ENCODE measurements at places on chromosomes 11 and 22. TPM values are rescaled to one million over a fixed set of nuclear protein-coding genes. Genes with fewer than 3 reads are reported as not detected.

DNA sequence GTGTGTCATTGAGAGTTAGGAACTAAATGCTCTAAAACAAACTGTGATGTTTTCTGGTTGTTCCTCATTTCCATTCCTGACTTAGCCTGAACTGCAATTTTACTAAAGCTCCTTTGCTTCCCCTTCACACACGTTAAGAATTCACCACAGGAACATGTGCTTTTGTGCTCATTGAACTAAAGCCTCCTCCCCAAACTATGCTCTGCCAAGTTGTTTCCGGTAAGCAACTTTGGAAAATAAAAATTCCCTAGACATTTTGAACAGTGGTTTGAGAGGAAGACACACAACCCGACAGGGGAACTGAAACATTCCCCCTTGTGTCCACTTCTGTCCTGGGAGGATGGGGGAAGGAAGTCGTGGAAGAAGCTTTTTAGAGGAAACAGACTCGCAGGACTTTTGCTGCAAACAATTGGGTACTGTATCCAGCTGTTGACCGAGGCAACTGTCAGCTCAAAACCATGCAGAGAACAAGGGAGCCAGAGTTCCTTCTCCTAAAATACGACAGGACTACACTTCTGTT, 66.9 kb downstream of the GAB2 start:
- DNase-seq = peak; percentile 73

- DNase-seq = no peak
Measured at GRCh38 chr11:114070464-114071139, 11.1 kb downstream of the ZBTB16 start.

GRCh38 chr11:12503039-12503484, 125.7 kb downstream of the PARVA start:
- DNase-seq = no peak

DNA sequence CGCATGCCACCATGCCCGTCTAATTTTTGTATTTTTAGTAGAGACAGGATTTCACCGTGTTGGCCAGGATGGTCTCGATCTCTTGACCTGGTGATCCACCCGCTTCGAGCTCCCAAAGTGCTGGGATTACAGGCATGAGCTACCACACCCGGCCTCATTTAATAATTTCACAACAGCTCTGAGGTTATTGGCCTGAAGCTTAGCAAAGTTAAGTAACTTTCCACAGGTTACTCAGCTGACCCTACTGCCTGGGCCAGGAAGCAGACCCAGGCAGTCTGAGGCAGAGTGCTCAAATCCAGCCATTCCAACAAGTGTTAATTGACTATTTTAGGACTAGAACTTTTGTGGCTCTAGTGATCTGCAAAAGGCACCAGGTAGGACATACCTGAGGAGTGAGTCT, 52.2 kb upstream of the L3MBTL2 start:
- DNase-seq = no peak

DNA sequence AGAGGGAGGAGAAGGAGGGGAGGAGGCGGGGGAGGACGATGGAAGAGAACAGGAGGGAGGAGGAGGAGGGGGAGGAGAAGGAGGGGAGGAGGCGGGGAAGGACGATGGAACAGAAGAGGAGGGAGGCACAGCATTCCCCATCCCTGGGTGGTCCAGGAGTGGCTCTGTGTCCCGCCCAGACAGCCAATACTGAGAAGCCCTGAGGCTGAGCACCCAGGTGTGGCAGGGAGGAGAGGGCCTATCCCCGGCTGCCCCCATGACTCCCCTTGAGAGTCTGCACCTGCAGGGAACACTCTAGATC, 717 bp downstream of the MRGPRE start:
- no peak for DNase-seq

- DNase-seq = no peak
Measured at GRCh38 chr22:23884140-23884539, 10.0 kb upstream of the MIF start.

- no peak for DNase-seq
Measured at GRCh38 chr11:34929794-34930763, 13.7 kb downstream of the PDHX start.

DNA sequence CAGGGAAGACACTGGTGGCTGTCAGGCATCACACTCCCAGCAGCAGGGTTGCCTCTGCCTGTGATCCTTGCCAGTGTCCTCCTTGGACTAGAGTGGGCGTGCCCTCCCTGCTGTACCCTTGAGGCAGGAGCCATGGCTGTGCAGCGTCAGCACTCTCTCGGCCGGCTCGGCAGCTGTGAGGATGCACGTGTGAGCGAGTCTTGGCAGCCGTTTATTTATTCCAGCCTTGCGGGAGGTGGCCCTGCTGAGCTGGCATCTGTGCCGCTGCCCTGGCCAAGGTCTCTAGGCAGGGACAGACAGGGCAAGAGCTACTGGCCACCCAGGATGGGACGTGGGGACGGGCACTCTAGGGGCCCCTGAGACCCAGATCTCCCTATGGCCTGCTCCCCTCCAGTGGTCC, 33.9 kb downstream of the TSPAN4 start:
- no peak for DNase-seq

DNA sequence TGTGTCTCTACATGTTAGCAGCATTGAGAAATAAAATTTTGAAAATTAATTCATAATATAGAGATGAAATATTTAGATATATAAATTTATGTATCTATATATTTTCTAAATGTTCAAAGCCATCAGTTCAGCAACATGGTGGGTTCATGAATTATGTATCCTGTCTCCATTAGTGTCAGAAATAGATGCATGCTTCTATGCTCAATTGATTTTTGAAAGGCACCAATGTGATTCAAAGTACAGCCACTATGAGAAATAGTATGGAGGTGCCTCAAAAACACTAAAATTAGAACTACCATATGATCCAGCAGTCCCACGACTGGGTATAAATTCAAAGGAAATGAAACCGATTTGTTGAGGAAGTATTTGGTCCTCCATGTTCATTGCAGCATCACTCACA, 128.6 kb upstream of the SYN3 start:
- no peak for DNase-seq

DNA sequence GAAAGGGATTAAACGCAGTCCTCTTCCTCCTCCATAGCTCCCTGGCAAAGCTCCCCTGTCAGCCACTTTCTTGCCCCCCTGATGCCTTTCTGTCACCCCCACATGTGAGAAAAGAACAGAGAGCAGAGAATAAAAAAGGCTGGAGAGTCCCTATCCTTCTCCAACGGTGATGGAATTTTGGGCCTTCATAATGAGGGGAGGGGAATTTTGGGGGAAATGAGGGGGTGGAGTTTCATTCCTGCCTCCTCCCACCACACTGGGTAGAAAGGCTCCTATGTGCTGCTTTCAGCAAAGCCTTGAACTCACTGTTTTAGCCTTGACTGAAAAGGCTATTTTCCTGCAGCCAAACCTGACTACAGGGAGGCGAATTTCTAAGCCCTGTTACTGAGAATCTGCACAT, 59.3 kb downstream of the C11orf58 start:
- DNase-seq = no peak

DNA sequence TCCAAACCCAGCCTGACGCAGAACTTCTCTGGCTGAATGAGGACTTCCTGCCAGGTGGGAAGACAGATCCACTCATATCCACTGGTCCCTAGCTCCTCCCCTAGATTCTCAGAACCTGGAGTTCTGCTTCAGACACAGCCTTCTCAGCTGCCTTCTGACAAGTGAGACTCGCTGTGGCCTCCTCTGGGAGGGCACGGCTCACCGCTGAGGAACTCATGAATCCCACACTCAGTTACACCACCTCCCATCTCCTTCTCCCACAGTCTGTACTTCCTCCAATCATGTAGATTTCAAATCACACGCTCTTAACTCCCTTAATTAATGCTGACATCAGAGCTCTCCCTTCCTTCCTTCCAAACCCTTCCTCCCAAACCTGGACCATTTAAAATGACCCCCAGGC, 86.4 kb upstream of the TMEM45B start:
- DNase-seq = no peak

GRCh38 chr11:119218141-119218878, 12.2 kb downstream of the CBL start:
- DNase-seq = no peak

GRCh38 chr22:36243986-36244385, 4.7 kb upstream of the APOL2 start:
- no peak for DNase-seq

DNA sequence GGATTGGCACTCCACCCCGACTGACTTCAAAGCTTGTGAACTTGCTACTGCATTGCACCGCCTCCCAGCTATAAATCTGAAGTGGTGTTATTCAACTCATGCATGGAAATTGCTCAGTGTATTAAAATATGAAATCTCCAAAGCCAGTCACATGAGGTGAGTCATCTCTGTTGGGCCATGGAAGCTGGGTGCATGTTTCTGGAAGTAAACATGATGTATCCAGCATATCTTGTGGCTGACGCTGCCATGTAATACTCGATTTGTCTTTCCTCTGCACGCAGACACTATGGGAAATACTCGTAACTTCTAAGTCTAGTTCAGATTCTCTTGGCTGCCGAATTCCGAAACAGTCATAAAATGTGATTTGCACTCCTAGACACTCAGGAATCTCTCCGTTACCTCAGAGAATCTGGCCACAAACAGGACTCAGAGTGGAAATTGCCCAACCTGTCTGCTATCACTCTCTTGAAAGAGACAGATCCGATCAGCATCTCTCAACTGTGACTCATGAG, 154.9 kb upstream of the MPPED2 start:
- no peak for DNase-seq

DNA sequence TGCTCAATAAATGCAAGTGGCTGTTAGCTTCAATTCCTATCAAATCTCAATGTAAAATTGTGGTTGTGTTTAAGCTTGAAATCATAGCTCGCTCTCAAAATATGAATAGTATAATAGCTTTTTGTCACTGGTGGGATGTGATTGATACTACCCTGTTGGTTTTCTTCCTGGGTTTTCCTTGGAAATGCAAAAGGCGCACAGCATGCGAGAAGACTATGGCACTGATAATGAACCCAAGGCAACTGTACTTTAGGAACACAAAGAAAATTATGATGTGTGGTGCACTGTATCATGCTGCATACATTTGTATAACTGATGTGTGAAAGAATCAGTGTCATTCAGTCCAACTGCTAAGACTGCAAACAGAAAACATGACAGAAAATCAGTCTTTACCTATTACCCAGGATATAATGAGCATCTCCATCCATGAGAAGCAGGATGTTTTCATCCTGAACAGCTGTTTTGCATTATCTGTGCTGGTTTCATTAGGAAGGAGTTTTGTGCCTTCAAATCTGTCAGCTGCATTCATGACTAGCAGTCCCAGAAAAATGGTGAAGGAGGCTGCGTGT, 101.2 kb downstream of the TRPC6 start:
- no peak for DNase-seq

DNA sequence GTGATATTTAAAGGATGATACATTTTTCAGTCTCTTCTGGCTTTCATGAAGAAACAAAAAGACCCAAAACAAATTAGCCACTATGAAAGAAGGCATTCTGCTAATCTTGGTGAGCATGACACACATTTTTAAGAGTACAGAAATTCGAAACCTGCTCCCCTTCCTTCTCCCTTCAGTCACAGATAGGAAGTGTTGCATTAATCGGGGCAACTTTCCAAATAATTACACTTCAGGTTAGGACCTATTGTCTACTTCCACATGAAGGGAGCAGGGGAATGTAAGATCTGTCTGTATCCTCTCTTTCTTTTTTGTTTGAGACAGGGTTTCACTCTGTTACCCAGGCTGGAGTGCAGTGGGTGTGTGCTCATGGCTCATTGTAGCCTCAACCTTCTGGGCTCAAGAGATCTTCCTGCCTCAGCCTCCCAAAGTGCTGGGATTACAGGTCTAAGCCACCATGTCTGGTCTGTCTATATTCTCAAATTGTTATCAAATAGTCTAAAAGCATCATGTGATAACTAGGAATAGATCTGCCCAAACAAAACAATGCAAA, 45.8 kb downstream of the NCAM1 start:
- no peak for DNase-seq

GRCh38 chr11:44537679-44538078, 27.8 kb upstream of the CD82 start:
- DNase-seq = no peak

- DNase-seq = no peak
Measured at GRCh38 chr11:106329273-106330018, 252.0 kb downstream of the AASDHPPT start.

DNA sequence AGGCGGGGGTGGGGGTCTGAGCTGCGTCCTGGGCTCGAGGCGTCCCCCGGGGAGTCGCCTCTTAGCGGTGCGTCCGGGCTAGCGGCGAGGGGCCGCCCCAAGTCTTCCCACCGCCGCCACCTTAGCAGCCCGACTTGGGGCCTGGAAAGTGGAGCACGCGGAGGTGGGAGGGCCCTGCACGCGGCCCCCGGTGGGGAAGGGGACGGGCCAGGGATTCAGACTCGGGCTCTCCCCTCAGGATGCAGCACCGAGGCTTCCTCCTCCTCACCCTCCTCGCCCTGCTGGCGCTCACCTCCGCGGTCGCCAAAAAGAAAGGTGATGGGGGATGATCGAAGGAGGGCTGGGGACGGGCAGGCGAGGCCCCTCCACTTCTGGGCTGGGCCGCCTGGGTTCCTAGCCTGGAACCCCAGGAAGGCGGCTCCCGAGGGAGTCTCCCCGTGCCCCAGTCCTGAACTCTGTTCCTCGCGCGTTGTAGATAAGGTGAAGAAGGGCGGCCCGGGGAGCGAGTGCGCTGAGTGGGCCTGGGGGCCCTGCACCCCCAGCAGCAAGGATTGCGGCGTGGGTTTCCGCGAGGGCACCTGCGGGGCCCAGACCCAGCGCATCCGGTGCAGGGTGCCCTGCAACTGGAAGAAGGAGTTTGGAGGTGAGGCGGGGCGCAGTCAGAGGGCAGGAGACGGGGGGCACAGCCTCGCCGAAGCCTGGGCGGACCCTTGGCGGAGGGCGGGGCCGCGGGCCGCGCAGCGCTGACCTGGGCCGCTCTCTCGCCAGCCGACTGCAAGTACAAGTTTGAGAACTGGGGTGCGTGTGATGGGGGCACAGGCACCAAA, 563 bp downstream of the MDK start:
- DNase-seq = no peak

DNA sequence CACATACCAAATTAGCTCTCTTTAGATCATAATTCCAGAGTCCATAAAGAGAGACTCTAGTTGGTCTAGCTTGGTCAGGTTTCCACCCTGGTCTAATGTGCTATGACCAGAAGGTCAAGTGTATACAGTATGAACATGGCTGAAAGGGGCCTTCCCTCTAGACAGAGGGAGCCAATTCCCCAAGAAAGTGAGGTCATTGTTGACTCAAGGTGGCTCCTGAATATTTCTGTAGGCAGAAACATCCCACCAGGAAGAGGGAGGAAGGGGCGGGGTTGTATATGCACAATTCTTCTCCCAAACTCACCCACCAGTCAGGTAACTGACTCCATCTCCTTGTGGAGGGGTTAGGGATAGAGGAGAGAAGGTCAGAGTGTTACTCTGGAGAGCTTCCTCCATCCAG, 281.8 kb upstream of the PLET1 start:
- no peak for DNase-seq

- no peak for DNase-seq
Measured at GRCh38 chr11:32039149-32039548, 51.7 kb upstream of the RCN1 start.

GRCh38 chr11:12743834-12744449, 69.7 kb downstream of the TEAD1 start:
- no peak for DNase-seq

The GGT1 gene
- polyA plus RNA-seq = 3.9 TPM

The P4HA3 gene
- polyA plus RNA-seq = 2.2 TPM

The TSGA10IP gene
- polyA plus RNA-seq = 0.32 TPM

The POLR2F gene
- polyA plus RNA-seq = 39.1 TPM

The ABCG4 gene
- 0.34 TPM for polyA plus RNA-seq

The MYOD1 gene
- polyA plus RNA-seq = 100 TPM

The OR5A1 gene
- polyA plus RNA-seq = not detected

The GRM5 gene
- 0.05 TPM for polyA plus RNA-seq

The MS4A6E gene
- polyA plus RNA-seq = not detected

The ANKK1 gene
- 0.26 TPM for polyA plus RNA-seq

The KRTAP5-9 gene
- not detected for polyA plus RNA-seq

The MRGPRX4 gene
- polyA plus RNA-seq = not detected

The OR6A2 gene
- not detected for polyA plus RNA-seq

The OR8K5 gene
- not detected for polyA plus RNA-seq

The DEFB131B gene
- polyA plus RNA-seq = not detected

The PVALB gene
- 14.3 TPM for polyA plus RNA-seq

All from hindlimb muscle (tissue), 1 donor.